Lung (tissue), 17 donors: ENCODE measurements at places on chromosomes 5 and 9. TPM values are rescaled to one million over a fixed set of nuclear protein-coding genes. Genes with fewer than 3 reads are reported as not detected.

DNA sequence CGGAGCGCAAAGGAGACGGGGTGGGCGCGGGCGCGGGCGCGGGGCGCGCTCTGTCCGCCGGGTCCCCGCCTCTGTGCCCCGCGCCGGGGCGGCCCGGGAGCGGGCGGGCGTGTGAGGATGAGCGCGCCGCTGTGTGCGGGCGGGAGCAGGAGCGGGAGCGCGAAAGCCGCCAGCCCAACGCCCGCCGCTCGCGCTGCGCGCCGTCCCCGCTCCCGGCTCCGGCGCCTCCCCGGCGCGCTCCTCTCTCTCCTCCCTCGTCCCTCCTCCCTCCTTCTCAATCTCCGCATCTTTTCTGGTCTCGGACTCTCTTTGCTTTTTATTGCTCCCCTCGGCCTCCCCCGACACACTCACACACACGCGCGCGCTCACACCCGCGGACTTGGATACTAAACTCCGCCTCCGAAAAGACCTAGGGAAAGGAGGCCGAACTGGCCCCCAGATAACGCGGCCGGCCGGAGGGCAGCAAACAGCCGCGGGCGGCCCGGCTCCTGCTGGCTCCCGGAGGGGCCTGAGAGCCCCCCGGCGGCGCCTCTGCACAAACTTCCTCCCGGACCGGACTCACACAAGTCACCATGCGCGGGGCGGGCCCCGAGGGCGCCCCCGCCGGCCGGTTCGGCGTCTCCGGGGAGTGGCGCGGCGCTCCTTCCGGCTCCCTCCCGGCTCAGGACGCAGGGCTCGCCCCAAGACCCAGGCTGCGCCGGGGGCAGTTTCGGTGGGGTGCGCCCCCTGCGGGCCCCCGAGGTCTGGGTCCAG is at the start of gene FIBCD1:
Gene FIBCD1, minus strand, starts transcription at position 596 of the 753 bp plus-strand sequence. CDS start 640 bp downstream, outside the sequence.
- no peaks in the 10 kb centered on the region for H3K36me3 ChIP-seq
- H3K27ac ChIP-seq: no peak within 1 kb of the TSS
- H3K27me3 ChIP-seq: peaks cover 17% of the 10 kb centered on the region
- DNase-seq: peak; percentile 67
- H3K4me1 ChIP-seq: peaks cover 30% of the 10 kb centered on the region

Gene SLC25A48
- not detected for total RNA-seq

- no peak overlapping the region for H3K4me3 ChIP-seq
- H3K27ac ChIP-seq: no peak overlapping the region
- H3K27me3 ChIP-seq: no peaks in the 10 kb centered on the region
Measured at GRCh38 chr9:94802251-94802650, 75.8 kb downstream of the AOPEP start.

- peak; percentile 68 for DNase-seq
- no peaks in the 10 kb centered on the region for H3K27me3 ChIP-seq
- no peak overlapping the region for H3K4me3 ChIP-seq
- H3K36me3 ChIP-seq: no peaks in the 10 kb centered on the region
- H3K27ac ChIP-seq: no peak overlapping the region
Measured at GRCh38 chr5:103475629-103476240, 86.9 kb downstream of the NUDT12 start.

GRCh38 chr5:131392466-131393095 is 128.7 kb downstream of the CDC42SE2 start:
- no peaks in the 10 kb centered on the region for H3K4me1 ChIP-seq
- H3K36me3 ChIP-seq: peaks cover 9% of the 10 kb centered on the region
- no peak overlapping the region for H3K4me3 ChIP-seq
- DNase-seq: no peak

Gene NEURL1B
- total RNA-seq: 17.5 TPM

DNA sequence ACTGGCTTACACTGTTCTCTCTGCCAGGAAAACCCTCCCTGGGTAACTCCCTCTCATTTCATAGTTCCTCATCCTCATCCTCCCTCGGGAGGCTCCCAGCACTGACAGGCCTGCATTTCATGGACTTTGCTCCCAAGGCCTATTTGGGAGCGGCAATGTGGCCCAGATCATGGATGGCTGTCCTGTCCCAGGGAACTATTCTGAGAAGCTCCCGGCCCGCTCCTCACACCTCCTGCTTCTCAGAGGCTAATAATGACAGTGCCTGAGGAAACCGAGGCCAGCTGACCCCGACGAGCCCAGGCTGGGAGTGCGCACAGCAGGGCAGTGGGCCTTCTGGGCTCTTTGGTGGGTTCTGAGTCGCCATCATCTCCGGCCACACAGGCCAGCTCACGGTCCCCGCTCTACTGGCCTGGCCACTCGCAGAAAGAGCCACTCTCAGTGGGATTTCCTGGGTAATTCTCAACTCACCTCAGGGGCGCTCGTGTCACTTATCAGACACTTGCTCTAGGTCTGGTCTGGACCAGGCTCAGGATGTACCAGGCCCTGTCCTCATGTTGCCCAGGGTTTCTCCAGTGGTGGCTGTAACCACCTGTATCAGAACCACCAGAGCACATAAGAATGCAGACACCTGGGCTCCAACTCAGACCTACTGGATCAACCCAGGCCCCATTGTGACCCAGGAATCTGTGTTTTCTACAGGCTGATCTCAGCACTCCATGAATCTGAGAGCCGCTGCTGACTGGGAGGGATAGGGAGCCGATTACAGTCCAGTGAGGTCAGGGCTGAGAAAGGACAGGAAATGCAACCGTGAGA is 2.0 kb upstream of the DOLPP1 start:
- no peak overlapping the region for H3K27ac ChIP-seq
- DNase-seq: no peak
- no peaks in the 10 kb centered on the region for H3K27me3 ChIP-seq
- H3K4me1 ChIP-seq: no peaks in the 10 kb centered on the region
- H3K4me3 ChIP-seq: no peak overlapping the region

DNA sequence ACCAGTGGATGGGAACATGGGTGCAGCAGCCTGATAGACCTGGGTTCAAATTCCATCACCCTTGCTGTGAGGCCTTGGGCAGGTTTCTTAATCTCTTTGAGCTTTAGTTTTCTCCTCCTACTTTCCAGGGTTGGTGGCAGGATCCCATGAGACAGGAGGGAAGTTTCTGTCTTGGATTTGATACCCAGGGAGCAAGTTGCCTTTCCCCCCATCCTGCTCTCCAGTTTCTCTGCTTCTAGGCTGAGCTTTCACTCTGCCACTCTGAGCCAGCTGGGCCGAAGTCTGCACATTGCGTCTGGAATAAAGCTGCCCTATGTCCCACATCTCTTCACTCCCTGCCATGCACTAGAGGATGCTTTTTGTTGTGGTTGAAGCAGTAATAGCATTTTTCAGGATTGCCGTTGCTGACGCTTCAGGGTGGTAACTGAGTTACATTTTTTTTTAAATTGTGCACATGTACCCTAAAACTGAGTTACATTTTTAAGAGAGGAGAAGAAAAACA is 40.5 kb upstream of the ANGPTL2 start:
- DNase-seq: no peak
- no peak overlapping the region for H3K4me3 ChIP-seq
- peak overlapping the region; percentile 26 for H3K27ac ChIP-seq
- H3K36me3 ChIP-seq: no peaks in the 10 kb centered on the region
- no peaks in the 10 kb centered on the region for H3K27me3 ChIP-seq

Gene PIK3R1
- 128 TPM for total RNA-seq

DNA sequence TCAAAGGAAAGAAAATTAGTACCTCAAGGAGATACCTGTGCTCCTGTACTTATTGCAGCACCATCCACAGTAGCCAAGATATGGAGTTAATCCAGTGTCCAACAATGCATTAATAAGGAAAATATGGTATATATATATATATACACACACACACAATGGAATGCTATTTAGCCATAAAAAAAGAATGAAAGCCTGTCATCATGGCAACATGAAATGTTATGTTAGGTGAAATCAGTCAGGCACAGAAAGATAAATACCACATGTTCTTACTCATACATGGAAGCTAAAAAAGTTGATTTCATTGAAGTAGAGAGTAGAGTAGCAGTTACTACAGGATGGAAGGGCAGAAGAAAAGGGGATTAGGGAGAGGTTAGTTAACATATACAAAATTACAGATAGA is 601.5 kb downstream of the ANXA1 start:
- no peak overlapping the region for H3K4me3 ChIP-seq
- H3K4me1 ChIP-seq: no peaks in the 10 kb centered on the region
- no peak overlapping the region for H3K27ac ChIP-seq
- H3K27me3 ChIP-seq: no peaks in the 10 kb centered on the region

GRCh38 chr5:66616520-66617225 is 20.5 kb downstream of the MAST4 start:
- H3K4me3 ChIP-seq: no peak overlapping the region

GRCh38 chr5:92560698-92561401 is 1020.2 kb downstream of the NR2F1-AS1 start:
- no peaks in the 10 kb centered on the region for H3K4me1 ChIP-seq
- H3K36me3 ChIP-seq: no peaks in the 10 kb centered on the region
- H3K27me3 ChIP-seq: no peaks in the 10 kb centered on the region

Gene EPB41L4A
- total RNA-seq: 23.0 TPM

Gene C9
- 0.43 TPM for total RNA-seq

- H3K27me3 ChIP-seq: no peaks in the 10 kb centered on the region
- H3K36me3 ChIP-seq: no peaks in the 10 kb centered on the region
- H3K4me3 ChIP-seq: no peak overlapping the region
- no peak overlapping the region for H3K27ac ChIP-seq
- H3K4me1 ChIP-seq: no peaks in the 10 kb centered on the region
Measured at GRCh38 chr5:157214861-157215513, 34.3 kb downstream of the ITK start.

GRCh38 chr5:90843443-90843842 is 284.8 kb downstream of the ADGRV1 start:
- no peak for DNase-seq
- no peak overlapping the region for H3K4me3 ChIP-seq
- no peaks in the 10 kb centered on the region for H3K36me3 ChIP-seq
- no peak overlapping the region for H3K27ac ChIP-seq
- no peaks in the 10 kb centered on the region for H3K4me1 ChIP-seq

Gene CCDC192
- total RNA-seq: not detected

Gene CLIC3
- total RNA-seq: 115 TPM

DNA sequence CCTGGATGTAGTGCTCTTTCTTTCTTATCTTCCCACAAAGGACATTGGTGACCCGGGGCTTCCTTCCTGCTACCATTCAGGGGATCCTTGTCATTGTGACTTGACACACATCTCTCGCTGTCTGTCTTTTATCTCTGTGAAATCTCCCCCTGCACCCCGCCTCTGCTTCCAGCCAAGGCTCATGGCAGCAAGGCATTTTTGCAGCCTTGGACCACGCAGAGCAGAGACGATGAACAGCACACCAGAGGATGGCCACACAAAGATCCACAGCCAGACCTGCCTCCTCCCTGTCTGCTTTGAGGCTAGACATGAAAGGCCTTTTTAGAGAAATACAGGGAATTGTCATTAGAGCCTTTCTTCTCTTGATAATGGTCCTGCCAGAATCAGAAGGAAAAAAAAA is 549.1 kb downstream of the CDK5RAP2 start:
- no peak for DNase-seq
- no peak overlapping the region for H3K27ac ChIP-seq
- H3K4me3 ChIP-seq: no peak overlapping the region
- H3K4me1 ChIP-seq: no peaks in the 10 kb centered on the region

DNA sequence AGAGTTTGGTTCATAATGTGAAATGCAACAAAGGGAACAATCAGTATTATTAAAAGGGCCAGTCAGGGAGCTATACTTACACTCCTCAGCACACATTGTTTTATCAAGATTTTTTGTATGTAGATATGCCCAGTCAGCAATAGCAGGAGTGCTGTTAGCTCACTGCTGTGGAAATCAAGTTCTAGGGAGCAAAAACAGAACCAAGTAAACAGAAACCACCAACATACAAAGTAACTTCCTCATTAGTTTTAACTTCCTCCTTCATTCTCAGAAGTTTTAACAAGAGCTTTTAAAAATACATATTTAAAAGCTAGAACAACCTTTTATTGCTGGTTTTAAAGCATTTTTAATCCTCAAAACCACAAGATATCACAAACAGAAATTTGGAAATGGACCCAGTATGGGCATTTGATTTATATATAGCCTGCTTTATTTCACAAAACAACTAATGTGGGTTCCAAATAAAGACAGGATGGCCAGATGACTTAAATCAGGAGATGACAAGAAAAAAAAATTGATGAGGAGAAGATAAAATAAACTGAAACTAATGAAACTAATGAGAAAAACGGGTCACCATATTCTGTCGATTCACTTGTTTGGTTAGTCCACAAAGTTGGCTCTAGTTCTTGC is 178.5 kb downstream of the ADAMTS12 start:
- peak; percentile 90 for DNase-seq
- no peaks in the 10 kb centered on the region for H3K4me1 ChIP-seq
- no peaks in the 10 kb centered on the region for H3K27me3 ChIP-seq
- no peaks in the 10 kb centered on the region for H3K36me3 ChIP-seq
- no peak overlapping the region for H3K27ac ChIP-seq

Gene LURAP1L
- 104 TPM for total RNA-seq

DNA sequence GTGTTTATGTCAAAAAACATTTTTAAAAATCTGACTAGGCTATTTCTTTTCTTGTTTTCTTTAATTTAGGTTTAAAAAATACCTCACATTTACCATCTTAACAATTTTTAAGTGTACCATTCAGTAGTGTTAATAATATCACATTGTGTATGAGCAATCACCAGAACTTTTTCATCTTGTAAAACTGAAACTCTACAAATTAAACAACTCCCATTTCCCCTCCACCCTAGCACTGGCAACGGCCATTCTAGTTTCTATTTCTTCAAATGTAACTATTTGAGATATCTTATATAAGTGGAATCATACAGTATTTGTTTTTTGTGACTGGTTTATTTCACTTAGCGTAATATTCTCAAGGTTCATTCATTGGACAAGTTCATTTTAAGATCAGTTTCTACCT is 27.7 kb downstream of the PLCXD3 start:
- no peaks in the 10 kb centered on the region for H3K27me3 ChIP-seq
- no peak overlapping the region for H3K4me3 ChIP-seq
- H3K36me3 ChIP-seq: no peaks in the 10 kb centered on the region
- no peak overlapping the region for H3K27ac ChIP-seq
- peaks cover 10% of the 10 kb centered on the region for H3K4me1 ChIP-seq
- DNase-seq: no peak

- no peaks in the 10 kb centered on the region for H3K4me1 ChIP-seq
- H3K27me3 ChIP-seq: no peaks in the 10 kb centered on the region
- H3K4me3 ChIP-seq: no peak overlapping the region
- DNase-seq: peak; percentile 33
- H3K36me3 ChIP-seq: no peaks in the 10 kb centered on the region
- H3K27ac ChIP-seq: no peak overlapping the region
Measured at GRCh38 chr9:7536310-7536939, 263.2 kb downstream of the DMAC1 start.

Gene TAF1L
- total RNA-seq: 0.03 TPM

Gene PLCXD3
- total RNA-seq: 0.43 TPM

GRCh38 chr9:3676766-3677165 is 151.0 kb upstream of the RFX3 start:
- H3K4me3 ChIP-seq: no peak overlapping the region
- no peak overlapping the region for H3K27ac ChIP-seq
- H3K27me3 ChIP-seq: no peaks in the 10 kb centered on the region

- no peaks in the 10 kb centered on the region for H3K4me1 ChIP-seq
- no peaks in the 10 kb centered on the region for H3K27me3 ChIP-seq
- H3K27ac ChIP-seq: no peak overlapping the region
- H3K36me3 ChIP-seq: no peaks in the 10 kb centered on the region
Measured at GRCh38 chr5:45225571-45226031, 416.9 kb downstream of the MRPS30 start.

Gene ENHO
- total RNA-seq: 0.85 TPM

- H3K4me3 ChIP-seq: no peak overlapping the region
- no peaks in the 10 kb centered on the region for H3K27me3 ChIP-seq
- H3K27ac ChIP-seq: no peak overlapping the region
Measured at GRCh38 chr5:147216552-147217154, 18.2 kb upstream of the STK32A start.

Gene IFNA6
- not detected for total RNA-seq

Gene SPATA31A3
- not detected for total RNA-seq

Gene ITK
- 3.3 TPM for total RNA-seq
